ENCODE measurements at places on chromosomes 4 and X. TPM values are rescaled to one million over a fixed set of nuclear protein-coding genes. Genes with fewer than 3 reads are reported as not detected.

SPANXA2 gene
- not detected for total RNA-seq

IL2 gene
- not detected for total RNA-seq

ANOS1 gene
- total RNA-seq: 1.9 TPM

F8A3 gene
- 2.6 TPM for total RNA-seq

SLC25A5 gene
- 125 TPM for total RNA-seq
